Head of caudate nucleus (tissue), 42 donors: ENCODE measurements at places on chromosomes 12 and 14.

GRCh38 chr12:88351146-88351545 lies 209.0 kb downstream of the TMTC3 start:
- DNase-seq = no peak

DNA sequence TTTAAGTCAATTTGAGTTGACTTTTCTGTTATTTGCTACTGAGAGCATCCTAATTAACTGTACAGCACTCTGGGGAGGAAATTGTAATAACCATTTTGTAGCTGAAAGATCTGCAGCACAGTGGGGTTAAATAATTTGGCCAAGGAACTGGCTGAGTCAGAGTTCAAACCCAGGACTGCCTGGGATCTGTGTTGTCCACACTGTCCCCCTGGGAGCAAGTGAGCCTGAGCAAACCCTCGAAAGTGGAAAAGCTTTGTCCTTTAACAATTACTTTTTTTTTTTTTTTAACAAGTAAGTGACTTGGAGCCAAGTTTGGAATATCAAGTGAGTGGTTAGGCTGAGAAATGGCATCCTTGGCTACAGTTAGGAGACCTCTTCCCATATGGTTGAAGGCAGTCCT lies 247.2 kb upstream of the CCDC196 start:
- DNase-seq = no peak

- no peak for DNase-seq
These were observed 9.4 kb upstream of the KCNH3 start for GRCh38 chr12:49529414-49529813.

GRCh38 chr12:112294793-112295192 lies 87.4 kb downstream of the HECTD4 start:
- no peak for DNase-seq

DNA sequence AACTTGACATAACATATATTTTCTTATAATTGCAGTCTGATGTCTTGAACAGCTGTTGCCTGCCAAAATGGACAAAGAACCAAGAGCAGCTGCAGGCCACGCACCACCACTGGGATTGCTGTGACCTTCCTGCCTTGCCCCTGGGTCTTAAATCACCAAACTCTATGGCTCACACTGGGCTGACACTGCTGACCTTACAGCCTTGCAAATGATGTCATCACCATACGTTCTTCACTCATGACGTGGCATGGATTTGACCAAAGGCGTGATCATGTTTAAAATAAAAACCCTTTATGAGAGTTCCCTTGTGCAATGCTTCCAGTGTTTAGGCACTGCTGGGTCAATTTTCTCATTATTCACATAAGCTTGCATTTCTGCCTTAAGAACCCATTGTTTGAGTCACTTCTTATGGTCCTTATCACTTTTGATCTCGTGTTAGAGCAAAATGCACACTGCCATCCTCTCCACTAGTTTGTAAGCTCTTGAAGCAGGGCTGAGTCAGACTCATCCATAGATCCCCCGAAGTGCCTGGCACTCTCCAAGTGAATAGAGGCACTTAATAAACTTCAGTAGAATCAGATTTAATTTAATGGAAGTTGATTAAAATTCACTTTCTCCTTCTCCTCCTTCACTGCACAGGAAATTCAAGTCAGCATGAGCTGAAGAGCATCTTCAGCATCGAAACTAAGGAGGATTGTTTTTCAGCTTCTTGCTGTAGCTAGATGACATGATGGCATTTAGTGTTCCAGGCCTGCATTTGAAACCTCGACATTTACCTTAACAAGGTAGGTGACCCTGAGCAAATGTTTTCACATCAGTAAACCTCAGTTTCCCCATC lies 132.4 kb upstream of the PZP start:
- no peak for DNase-seq

GRCh38 chr12:25591144-25591543 lies 38.1 kb upstream of the LMNTD1 start:
- DNase-seq = no peak
